HCT116 (cell line): ENCODE measurements at places on chromosomes 13 and 19. TPM values are rescaled to one million over a fixed set of nuclear protein-coding genes. Genes with fewer than 3 reads are reported as not detected.

CGB3 gene
- total RNA-seq, result not detected

GJB2 gene
- total RNA-seq, result 44.7 TPM

SSC5D gene
- total RNA-seq, result 1.5 TPM

IFNL1 gene
- not detected for total RNA-seq

SLC8A2 gene
- total RNA-seq, result 0.98 TPM

OR7A5 gene
- total RNA-seq, result not detected

ZNF573 gene
- total RNA-seq, result 2.4 TPM

BORA gene
- total RNA-seq, result 27.6 TPM

PPM1N gene
- 5.2 TPM for total RNA-seq

PABPC3 gene
- 0.59 TPM for total RNA-seq

PRSS57 gene
- not detected for total RNA-seq

CYP2A6 gene
- 0.57 TPM for total RNA-seq

FGF21 gene
- total RNA-seq, result 0.81 TPM

TMTC4 gene
- 23.6 TPM for total RNA-seq

DHDH gene
- 8.6 TPM for total RNA-seq

KIR2DL1 gene
- total RNA-seq, result not detected

ZNF132 gene
- not detected for total RNA-seq

SHISA7 gene
- not detected for total RNA-seq

PLVAP gene
- 0.47 TPM for total RNA-seq

PEG3 gene
- total RNA-seq, result 0.34 TPM

LILRB4 gene
- not detected for total RNA-seq

TMC4 gene
- 60.3 TPM for total RNA-seq

ELAVL3 gene
- total RNA-seq, result 0.05 TPM

C19orf85 gene
- 0.34 TPM for total RNA-seq

CRTC1 gene
- total RNA-seq, result 14.9 TPM

FCAR gene
- total RNA-seq, result not detected

TLE6 gene
- 10.9 TPM for total RNA-seq

DDX39A gene
- total RNA-seq, result 152 TPM

NAPSA gene
- total RNA-seq, result 4.4 TPM

ERICH6B gene
- total RNA-seq, result not detected

ZNF541 gene
- not detected for total RNA-seq

GSX1 gene
- total RNA-seq, result not detected

KLF1 gene
- total RNA-seq, result not detected

JUNB gene
- 194 TPM for total RNA-seq

SUPT20H gene
- total RNA-seq, result 42.9 TPM

SIGLEC12 gene
- not detected for total RNA-seq

RFPL4AL1 gene
- total RNA-seq, result not detected

TDRD3 gene
- total RNA-seq, result 16.9 TPM
